ENCODE measurements at places on chromosomes 11 and 22.

DNA sequence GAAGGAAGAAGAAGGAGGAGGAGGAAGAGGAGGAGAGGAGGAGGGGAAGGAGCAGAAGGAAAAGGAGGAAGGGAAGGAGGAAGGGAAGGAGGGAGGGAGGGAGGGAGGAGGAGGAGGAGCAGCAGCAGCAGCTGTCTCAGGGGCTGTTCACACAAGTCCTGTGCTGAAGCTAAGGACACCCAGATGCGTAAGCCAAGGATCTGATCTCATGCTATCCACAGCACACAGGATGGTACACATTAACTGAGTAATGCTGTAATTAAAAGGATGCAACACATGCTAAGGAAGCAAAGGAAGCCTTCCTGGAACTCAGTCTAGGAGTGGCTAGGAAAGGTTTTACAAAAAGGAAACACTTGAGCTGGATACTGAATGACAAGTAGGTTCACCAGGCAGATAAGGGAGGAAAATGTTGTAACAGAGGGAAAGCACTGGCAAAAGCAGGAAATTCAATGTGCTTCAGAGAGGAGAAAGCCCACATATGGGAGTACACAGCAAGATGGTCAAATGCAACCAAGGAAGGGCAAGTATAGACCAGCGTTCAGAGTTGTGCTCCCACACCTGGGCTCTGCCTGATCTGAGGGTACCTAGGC lies 32.0 kb downstream of the TRIM66 start:
- DNase-seq, result no peak

GRCh38 chr22:37054056-37054395 lies 2.5 kb downstream of the KCTD17 start:
- DNase-seq, result no peak

DNA sequence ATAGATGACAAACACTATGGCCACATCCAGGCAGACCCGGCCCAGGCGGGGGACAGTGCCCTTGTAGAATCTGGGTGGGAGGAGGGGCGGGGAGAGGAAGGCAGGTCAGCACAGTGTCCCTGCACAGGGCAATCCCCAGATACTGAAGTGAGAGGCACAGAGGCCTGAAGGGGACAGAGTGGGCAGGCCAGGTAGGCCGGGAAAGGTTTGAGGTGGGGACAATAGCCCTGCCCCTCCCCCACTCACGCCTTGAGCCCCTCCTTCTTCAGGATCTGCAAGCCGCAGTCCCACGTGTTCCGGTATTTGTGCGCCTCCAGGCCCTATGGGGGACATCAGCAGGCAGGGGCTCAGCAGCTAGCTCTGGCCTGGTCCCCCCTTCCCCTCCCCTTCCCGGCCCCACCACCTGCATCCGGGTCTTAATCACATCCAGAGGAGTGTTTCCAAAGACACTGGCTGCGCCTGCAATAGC lies 2.3 kb downstream of the SLC25A1 start:
- no peak for DNase-seq

DNA sequence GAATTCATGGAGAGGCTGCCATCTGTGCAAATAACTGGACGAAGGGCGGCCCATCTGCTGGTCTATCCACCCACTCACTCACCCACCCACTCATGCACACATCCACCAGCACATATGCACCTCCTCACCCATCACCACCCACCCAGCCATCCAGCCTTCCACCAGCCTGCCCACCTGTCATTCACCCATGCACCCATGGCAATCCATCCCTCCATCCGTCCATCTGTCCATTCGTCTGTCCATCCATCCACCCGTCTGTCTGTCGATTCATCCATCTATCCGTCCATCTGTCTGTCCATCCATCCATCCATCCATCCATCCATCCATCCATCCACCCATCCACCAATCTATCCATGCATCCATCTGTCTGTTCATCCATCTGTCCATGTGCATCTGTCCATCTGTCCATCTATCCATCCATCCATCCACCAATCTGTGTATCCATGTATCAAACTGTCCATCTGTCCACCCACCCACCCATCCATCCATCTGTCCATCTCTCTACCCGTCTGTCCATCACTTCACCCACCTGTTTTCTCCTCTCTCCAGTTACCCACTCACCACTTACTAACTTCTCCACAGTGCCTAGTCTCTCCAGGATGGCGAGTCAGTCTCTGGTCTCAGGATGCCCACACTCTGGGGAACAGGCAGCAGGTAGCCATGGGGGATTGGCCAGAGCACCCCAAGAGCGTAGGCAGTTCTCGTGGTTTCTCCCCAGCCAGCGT lies 8.9 kb downstream of the TRPM5 start:
- peak; percentile 11 for DNase-seq

- DNase-seq, result no peak
These were observed 28.9 kb upstream of the ZBED5 start for GRCh38 chr11:10886652-10887250.

GRCh38 chr22:26725012-26725676 lies 67.8 kb downstream of the MIAT start:
- DNase-seq, result no peak

- DNase-seq, result no peak
These were observed 47.9 kb downstream of the FEZ1 start for GRCh38 chr11:125448136-125448535.

DNA sequence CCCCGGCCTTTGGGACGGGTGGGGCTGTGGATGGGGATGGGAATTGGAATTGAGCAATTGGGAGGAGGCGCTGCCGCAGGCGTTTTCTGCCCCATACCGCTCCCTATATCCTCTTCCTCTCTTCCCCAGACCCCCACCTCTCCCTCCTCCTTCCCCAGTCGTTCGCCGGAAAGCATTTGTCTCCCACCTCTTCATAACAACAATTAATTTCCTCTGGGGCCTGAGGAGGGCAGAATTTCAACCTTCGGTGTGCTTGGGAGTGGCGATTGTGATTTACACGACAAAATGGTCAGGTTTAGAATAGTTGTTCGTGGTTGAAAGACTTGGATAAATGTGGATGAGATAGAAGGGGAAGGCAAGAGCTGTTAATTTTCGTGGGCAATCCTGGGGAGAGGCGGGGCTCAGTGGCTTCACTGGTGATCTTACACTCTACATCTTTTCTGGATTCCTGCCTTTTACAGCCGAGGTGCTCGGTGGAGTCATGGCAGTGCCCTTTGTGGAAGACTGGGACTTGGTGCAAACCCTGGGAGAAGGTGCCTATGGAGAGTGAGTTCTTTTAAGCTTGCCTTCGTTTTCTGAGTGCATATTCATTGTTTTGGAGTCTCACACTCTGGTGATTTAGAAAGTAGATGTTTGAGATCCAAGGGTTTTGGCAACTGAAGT lies 1.5 kb downstream of the CHEK1 start:
- peak; percentile 32 for DNase-seq

- no peak for DNase-seq
These were observed 309.1 kb downstream of the SWAP70 start for GRCh38 chr11:9972989-9973388.

DNA sequence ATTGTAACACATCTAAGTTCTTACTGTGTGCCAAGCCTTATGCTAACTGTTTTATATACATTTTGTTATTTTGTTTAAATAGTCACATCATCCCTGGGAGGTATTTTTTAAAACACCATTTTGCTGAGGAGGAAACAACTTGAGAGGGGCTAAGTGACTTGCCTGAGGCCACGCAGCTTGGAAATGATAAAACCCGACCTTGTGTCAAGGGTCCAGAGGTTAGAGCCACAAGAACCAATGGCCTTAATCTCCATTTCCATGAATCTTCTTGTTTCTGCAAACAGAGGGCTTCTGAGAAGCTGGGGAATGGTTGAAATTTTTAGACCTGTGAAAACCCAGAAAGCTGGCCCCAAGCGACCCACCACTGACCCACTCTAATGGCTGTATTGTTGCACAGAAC lies 16.7 kb downstream of the ABTB2 start:
- DNase-seq, result no peak

DNA sequence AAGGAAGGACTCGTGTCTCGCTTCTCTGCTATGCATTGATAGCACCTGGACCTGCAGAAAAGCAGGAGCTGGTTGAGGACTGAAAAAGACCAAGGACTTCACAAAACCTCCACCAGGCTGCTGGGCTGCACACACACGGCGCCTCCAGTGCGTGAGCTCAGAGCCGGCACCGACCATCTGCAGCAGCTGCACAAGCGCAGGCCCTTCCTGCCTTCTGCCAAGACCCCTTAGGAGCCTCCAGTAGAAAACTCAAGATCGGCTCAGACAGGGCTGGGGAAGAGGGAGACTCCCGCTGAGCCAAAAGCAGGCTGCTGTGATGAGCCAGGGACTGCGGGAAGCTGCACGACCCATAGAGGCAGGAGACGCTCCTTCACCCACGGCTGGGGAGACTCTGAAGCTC lies 70.9 kb downstream of the PHF21B start:
- peak; percentile 45 for DNase-seq

GRCh38 chr11:134277183-134278001 lies 1.2 kb downstream of the GLB1L3 start:
- peak; percentile 41 for DNase-seq

DNA sequence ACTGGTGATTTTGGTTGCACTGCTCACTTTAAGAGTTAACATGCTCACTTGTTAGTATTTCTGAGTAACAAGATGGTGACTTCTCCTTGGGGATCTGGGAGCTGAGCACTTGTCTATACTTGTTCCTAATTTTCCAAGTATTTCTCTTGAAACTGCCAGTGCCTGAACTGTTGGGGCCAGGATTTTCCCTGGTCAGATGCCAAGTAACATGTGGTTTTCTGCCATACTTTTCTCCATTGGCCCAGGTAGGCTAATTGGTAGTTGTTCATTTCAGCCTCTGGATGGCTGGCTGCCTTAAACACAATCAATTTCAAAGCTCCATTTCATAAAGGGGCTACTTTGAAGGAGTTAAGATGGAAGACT lies 35.0 kb downstream of the RNF141 start:
- DNase-seq, result no peak

DNA sequence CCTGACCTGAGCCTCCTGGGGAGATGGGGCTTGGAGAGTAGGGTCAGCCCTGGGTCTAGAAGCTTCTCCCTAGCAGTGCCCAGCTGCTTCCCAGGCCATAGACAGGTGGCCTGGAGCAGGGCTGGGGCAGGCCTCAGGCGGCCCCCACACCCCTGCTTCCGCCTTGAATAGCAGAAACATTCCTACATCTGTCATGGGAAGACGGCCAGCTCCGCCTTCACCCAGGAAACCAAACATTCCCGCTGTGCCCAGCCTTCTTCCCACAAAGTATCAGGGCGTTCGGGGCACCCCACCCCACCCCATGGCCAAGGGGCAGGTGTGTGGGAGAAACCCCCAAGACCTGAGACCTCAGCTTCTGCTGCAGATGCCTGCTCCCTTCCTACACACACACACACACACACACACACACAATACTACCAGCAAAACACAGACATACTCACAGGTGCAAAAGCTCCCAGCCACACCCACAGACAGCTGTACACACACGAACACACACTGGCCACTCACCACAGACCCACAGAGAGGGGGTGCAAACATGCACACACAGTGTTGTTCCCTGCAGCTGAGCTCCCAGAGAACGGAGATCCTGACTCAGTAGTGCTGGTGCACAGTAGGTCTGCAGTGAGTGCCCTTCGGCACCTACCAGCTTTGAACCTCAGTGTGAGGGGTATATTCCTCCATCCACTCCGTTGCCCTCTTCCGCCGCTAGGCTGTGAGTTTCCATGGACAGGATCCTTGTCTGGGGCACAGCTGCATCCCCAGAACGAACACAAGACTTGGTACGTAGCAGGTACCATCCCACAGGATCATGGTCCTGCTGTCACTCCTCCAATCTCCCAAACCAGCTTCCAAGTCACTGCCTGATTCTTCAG lies 37.4 kb downstream of the PDGFB start:
- no peak for DNase-seq

DNA sequence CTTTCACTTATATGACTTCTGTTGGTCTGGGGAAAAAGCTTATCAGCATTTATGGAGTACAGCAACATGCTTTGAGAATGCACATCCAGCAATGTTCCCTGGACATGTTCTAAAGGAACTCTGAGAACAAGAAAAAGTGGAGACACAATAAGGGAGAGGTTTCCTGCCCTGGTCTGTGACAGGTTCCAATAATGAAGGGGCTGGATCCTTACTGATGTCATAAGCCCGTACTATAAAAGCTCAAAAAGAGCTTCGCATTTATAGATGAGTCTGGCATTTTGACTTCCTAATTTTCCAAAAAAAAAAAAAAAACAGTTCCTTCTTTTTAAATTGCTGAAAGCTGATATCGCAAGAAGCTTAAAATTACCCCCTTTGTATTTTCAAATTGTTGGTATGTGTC lies 129.1 kb downstream of the MPPED2 start:
- no peak for DNase-seq

GRCh38 chr11:65356394-65356972 lies 1.9 kb downstream of the TIGD3 start:
- DNase-seq, result no peak

DNA sequence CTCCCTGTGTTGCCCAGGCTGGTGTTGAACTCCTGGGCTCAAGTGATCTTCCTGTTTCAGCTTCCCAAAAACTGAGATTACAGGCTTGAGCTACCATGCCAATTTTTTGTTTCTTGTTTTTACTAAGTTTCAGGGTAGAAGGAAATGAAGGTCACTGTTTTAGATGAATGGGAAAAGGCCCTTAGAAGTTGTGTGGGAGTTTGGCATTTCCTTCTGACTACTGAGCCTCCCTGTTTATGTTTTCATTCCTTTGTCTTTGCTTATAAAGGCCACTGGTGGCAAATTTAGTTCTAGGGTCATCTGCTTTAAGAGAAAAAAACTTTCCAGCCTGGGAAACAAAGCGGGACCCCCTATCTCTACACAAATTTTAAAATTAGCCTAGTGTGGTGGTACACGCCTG lies 22.1 kb downstream of the SRPRA start:
- no peak for DNase-seq

DNA sequence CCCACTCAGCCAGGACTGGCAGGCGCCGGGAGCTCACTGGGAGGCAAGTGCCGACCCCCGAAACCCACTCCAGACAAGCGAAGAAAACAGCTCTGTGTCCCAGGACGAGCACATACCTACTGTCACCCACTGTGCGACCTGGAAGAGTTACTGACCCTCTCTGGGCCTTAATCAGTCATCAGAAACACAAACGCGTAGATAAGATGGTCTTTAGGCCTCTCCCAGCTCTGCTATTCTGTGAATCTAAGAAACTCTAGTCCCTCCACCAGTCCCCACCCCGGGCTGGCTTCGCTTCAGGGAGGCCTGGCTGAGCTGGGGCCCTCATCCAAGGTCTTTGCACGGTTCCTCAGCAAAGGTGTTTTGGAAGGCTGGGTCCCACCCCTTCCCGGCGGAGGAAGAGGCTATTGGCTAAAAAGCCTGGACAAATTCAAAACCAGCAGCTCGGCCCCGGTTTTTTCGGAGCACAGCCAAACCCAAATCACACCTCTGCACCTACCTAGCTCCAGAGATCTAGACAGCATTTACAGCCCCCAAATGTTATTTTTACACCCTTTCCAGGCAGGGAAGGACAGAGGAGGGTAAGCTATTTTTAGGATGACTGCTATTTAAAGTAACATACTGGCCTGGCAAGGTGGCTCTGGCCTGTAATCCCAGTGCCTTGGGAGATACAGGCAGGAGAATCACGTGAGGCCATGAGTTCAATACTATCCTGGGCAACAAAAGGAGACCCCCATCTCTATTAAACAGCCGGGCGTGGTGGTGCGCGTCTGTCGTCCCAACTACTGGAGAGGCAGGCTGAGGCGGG lies 13.2 kb upstream of the HDHD5 start:
- DNase-seq, result no peak

- peak; percentile 67 for DNase-seq
These were observed 1.7 kb upstream of the CHRM1 start for GRCh38 chr11:62922653-62923431.

GRCh38 chr11:69101792-69102695 lies 53.3 kb downstream of the TPCN2 start:
- DNase-seq, result peak; percentile 12

Data from glutamatergic neuron (in vitro differentiated cells).